ENCODE measurements at places on chromosomes 2 and 18. TPM values are rescaled to one million over a fixed set of nuclear protein-coding genes. Genes with fewer than 3 reads are reported as not detected.

The TMEM198 gene
- 6.3 TPM for total RNA-seq

DNA sequence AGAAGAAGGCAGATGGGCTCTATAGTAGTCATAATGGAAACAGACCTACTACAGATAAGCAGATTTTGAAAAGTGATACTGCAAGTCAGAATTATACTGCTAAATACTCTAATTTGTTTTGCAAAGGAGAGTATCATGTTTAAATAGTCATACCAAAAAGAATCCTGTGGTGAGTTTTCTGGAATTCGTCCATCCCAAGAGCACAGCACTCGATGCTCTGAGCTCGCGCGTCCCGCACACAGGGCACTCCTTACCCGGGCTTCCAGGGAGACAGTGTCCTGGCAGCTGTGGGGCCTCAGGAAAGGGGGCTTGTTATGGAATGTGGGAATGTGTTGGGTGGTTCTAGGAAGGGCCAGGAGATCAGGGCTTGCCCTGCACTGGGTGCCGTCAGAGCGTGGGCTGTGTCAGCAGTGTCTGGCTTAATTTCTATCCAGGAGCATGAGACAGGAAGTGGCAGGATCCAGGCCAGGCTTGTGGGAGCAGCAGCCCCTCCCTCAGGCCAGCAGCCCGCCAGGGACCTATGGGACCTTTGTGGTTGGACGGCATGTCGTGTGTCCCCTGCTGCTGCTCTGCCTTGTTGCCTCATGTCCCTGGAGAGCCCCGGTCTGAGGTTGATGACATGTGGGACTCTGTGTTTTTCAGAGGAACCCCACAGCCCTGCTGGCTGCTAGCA, 193.2 kb upstream of the TPO start:
- peaks cover 32% of the 10 kb centered on the region for H3K27me3 ChIP-seq
- H3K27ac ChIP-seq = no peak overlapping the region
- H3K4me3 ChIP-seq = no peak overlapping the region
- no peak for DNase-seq
- no peaks in the 10 kb centered on the region for H3K4me1 ChIP-seq

GRCh38 chr18:990197-990596, 85.5 kb downstream of the ADCYAP1 start:
- no peak overlapping the region for H3K4me3 ChIP-seq
- no peak for DNase-seq
- H3K27ac ChIP-seq = no peak overlapping the region

The C18orf54 gene
- total RNA-seq = 5.5 TPM

The FAM161A gene
- total RNA-seq = 2.3 TPM

DNA sequence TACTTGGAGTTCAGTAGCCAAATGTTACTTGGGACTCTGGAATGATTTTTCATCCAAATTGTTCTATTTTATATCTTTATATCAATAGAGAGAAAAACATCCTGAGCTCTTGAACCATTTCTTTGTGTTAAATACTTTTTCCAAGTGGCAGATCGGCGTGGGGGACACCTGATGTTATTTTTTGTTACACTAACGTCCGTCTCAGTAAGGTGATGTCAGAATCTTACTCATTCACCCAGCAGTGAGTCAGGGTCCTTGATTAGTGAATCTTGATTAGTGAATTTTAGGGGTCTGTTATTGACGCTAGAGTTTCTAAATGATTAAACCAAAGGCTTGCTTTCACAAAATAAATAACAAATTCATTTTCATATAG, 1.7 kb downstream of the MIB1 start:
- no peaks in the 10 kb centered on the region for H3K27me3 ChIP-seq
- H3K4me3 ChIP-seq = peak overlapping the region; percentile 87
- H3K27ac ChIP-seq = peak overlapping the region; percentile 69
- peaks cover 17% of the 10 kb centered on the region for H3K4me1 ChIP-seq
- H3K36me3 ChIP-seq = peaks cover 5% of the 10 kb centered on the region

The GPR155 gene
- total RNA-seq = 1.9 TPM

- peaks cover 18% of the 10 kb centered on the region for H3K4me1 ChIP-seq
- H3K27me3 ChIP-seq = no peaks in the 10 kb centered on the region
- DNase-seq = no peak
- H3K27ac ChIP-seq = no peak overlapping the region
- H3K4me3 ChIP-seq = no peak overlapping the region
Measured at GRCh38 chr2:54638103-54638502, 85.4 kb upstream of the EML6 start.

The DYSF gene
- 2.0 TPM for total RNA-seq

GRCh38 chr18:3819961-3820360, 370.0 kb downstream of the TGIF1 start:
- H3K36me3 ChIP-seq = no peaks in the 10 kb centered on the region
- no peak overlapping the region for H3K4me3 ChIP-seq
- DNase-seq = no peak
- peaks cover 20% of the 10 kb centered on the region for H3K4me1 ChIP-seq
- no peaks in the 10 kb centered on the region for H3K27me3 ChIP-seq
- no peak overlapping the region for H3K27ac ChIP-seq

The LRRTM1 gene
- total RNA-seq = not detected

DNA sequence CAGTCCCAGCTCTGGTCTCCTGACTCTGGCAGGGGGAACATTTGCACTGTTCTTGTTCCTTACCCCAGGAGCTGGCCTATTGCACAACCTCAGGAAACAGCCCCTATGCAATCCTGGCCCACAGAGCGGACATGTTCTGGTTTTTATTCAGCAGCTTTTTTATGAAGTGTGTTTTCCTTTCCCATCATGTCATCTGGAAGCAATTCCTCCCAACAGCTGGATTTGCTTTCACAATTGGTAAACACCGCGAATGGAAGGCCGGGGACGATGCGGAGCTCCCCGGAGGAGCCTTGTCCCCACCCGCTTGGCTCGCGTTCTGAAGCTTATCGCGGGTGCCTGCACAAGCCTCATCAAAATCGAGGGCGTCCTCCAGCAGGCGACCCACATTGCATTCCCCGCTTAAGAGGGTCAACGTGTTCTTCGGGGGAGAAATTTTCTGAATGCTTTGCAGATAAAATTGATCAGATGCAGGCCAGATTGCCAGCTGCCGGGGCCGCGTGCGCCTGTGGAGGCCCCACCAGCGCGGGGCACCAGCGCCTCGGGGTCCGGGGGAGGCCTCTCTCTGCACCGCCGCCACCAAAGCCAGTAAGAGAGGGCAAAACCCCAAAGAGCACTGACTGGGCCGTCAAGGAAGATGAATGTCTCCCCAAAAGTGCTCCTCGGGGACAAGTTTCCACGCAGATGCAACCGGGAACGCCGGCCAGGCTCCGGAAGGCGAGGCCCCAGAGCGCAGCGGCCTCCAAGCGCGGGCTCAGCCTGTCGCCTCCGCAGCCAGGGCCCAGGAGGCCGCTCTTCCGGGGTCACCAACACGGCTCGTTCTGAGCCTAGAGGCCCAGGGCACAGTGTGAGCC, 60.3 kb upstream of the SP3 start:
- DNase-seq = no peak
- H3K4me1 ChIP-seq = peaks cover 9% of the 10 kb centered on the region
- peaks cover 7% of the 10 kb centered on the region for H3K36me3 ChIP-seq
- H3K27ac ChIP-seq = no peak overlapping the region
- no peaks in the 10 kb centered on the region for H3K27me3 ChIP-seq
- H3K4me3 ChIP-seq = no peak overlapping the region

- peaks cover 65% of the 10 kb centered on the region for H3K36me3 ChIP-seq
- peaks cover 6% of the 10 kb centered on the region for H3K4me1 ChIP-seq
- no peak for DNase-seq
Measured at GRCh38 chr2:233477548-233478433, 88.8 kb downstream of the USP40 start.

The TSPYL6 gene
- total RNA-seq = not detected

DNA sequence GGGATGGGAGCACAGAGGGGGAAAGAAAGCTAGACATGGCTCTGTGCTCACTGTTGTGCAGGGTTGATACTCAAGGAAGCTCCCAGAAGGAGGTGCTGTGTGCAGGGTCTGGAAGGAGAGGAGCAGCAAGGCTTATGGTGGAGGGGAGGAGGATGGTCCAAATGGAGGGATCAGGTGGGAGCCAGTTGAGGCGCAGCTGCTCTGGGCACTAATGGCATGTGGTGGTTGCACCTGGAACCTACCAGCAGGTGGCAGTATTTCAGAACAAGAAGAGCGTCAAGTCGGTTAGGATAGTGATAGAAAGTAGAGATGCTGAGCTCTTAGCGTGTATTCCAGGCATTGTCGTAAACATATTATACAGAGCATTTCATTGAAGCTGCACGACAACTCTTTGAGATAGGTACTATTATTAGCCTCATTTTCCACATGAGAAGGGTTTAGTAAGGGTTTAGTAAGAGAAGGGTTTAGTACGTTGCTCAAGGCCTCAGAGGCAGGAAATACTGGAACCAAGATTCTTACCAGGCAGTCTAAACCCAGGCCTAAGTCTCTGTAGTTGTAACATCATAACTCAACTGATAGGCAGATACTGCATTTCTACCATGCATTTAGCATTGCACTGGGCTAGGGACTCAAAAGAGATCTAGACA, 223.7 kb downstream of the CYP26B1 start:
- H3K4me3 ChIP-seq = no peak overlapping the region
- H3K36me3 ChIP-seq = no peaks in the 10 kb centered on the region
- H3K27me3 ChIP-seq = no peaks in the 10 kb centered on the region
- no peak overlapping the region for H3K27ac ChIP-seq
- no peaks in the 10 kb centered on the region for H3K4me1 ChIP-seq
- peak; percentile 87 for DNase-seq

DNA sequence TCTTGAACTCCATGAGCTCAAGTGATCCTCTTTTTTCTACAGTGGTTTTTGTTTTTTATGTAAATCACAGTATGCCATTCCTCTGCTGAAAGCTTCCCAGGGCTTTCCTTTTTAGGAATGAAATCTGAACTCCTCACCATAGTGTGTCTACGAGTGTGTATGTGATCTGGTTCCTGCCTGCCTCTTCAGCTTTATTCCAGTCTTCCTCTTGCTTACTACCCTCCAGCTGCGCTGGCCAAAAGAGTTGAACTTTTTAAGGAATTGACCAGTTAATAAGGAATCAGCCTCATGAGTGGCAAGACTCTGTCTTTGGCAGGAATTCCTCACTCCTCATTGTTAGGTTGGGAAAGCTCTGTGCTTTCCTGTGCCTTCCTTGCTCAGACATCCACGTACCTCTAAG, 4.0 kb downstream of the CCT7 start:
- peaks cover 23% of the 10 kb centered on the region for H3K4me1 ChIP-seq
- no peaks in the 10 kb centered on the region for H3K27me3 ChIP-seq
- peak overlapping the region; percentile 23 for H3K27ac ChIP-seq
- peaks cover 51% of the 10 kb centered on the region for H3K36me3 ChIP-seq
- DNase-seq = no peak

DNA sequence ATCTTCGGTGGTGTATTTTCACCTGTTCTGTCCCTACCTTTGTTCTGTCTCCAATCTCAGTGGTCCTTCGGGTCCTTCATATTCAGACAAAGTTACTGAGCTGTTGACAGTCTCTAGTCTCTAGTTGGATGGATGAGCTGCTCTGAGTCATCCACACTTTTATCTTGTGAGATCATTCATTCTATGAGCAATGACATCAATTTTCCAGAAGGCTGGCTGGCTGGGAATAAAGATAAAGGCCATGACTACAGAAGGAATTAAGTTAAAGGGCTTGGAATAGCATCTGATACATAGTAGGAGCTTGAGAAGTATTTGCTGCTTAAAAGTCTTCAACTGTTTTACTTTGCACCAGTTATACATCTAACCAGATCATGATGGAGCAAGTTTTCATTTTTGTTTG, 43.1 kb upstream of the SLC39A10 start:
- no peak overlapping the region for H3K4me3 ChIP-seq
- H3K27ac ChIP-seq = no peak overlapping the region
- peaks cover 14% of the 10 kb centered on the region for H3K4me1 ChIP-seq
- no peaks in the 10 kb centered on the region for H3K27me3 ChIP-seq
- no peaks in the 10 kb centered on the region for H3K36me3 ChIP-seq
- DNase-seq = peak; percentile 33

GRCh38 chr2:208326016-208326415, 60.0 kb downstream of the PIKFYVE start:
- peaks cover 63% of the 10 kb centered on the region for H3K36me3 ChIP-seq
- H3K4me3 ChIP-seq = no peak overlapping the region
- no peaks in the 10 kb centered on the region for H3K4me1 ChIP-seq
- peak overlapping the region; percentile 27 for H3K27ac ChIP-seq
- no peak for DNase-seq

The PTH2R gene
- not detected for total RNA-seq

The CPO gene
- total RNA-seq = not detected

The TRABD2A gene
- total RNA-seq = 20.0 TPM

DNA sequence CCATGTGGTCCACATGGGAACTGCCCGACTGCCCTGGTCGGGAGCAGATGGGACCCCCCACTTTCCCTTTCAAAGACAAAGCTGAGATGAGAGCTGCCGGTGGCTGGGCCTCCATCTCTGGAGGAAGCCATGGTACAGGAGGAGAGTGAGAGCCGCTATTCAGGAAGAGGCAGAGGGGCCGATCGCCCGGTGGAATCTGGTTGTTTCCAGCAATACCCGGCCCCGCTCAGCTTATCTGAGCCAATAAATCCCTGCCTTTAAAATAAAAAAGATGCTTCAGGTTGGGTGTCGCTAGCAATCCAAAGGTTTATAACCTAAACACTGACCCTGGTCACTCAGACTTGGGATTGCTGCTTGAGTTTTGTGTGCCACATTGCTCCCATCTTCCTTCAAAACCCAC, 15.2 kb upstream of the B3GNT7 start:
- no peaks in the 10 kb centered on the region for H3K27me3 ChIP-seq
- H3K4me1 ChIP-seq = peaks cover 6% of the 10 kb centered on the region
- peaks cover 3% of the 10 kb centered on the region for H3K36me3 ChIP-seq
- H3K27ac ChIP-seq = no peak overlapping the region
- no peak overlapping the region for H3K4me3 ChIP-seq

The IL36RN gene
- not detected for total RNA-seq

DNA sequence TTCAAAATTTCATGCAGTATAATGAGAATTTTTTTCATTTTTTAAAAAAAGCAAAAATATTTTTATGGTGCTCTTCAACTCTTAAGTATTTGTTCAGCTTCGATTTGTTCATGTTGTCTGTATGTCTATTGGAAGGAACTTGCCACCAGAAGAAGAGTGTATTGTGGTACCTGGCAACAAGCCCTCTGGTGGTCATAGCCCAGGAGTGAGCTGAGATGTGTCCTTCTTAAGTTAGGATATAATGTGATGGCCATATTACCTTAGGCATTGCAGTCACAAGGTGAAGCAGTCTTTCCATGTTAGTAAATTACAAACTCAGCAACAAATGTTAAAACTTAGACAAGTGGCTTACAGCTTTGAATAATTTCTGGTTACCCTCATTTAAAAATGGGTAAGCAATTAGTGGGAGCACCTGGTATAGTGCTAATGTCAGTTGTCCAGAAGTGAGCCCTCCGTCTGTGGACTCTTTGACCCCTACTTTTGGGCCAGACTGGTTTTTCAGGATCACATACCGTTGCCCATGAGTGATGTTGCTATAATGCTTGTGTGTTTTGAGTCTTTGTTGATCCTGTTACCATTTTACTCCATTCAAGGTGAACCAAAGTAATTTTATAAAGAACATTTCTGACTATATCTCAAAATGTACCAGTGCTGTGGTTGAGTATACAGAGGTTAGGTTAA, 57.4 kb downstream of the MYO1B start:
- no peaks in the 10 kb centered on the region for H3K27me3 ChIP-seq
- peak; percentile 37 for DNase-seq
- H3K4me3 ChIP-seq = no peak overlapping the region
- H3K36me3 ChIP-seq = peaks cover 12% of the 10 kb centered on the region
